Posterior vena cava (tissue), 2 donors: ENCODE measurements at places on chromosomes 6 and 20. TPM values are rescaled to one million over a fixed set of nuclear protein-coding genes. Genes with fewer than 3 reads are reported as not detected.
A peak's percentile ranks its signal among the peaks of the same experiment; 100 is the strongest.

DNA sequence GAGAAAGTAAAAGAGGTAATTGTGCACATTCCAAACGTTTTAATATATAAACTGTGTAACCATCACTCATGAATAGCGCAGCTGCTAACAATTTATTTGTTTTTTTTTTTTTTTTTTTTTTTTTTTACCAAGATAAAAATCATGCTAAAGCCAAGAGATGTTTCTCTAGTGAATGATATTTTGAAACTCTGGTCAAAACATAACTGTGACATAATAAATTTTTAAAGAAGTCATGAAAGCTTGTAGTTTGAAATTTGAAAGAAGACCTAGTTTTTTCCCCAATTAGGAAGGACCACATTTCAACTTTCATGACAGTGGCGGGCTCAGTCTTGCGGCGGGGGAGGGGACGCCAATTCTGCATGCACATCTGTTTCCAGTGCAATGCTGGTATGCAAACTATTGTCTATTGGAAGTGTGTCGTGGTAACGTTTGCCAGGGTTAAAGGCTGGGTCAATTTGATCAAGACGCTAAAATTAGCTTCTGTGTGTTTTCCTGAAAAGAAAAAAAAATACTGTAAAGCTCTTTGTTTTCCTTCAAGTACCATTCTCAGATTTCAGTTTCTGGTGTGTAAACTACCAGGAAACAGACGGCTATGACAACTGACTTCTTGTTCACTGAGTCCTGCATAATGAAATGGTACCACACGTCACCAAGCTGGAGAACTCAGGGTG lies 211.9 kb downstream of the FOXC1 start:
- peak; percentile 72 for DNase-seq

- DNase-seq = no peak
These were observed 60.4 kb downstream of the SOBP start for GRCh38 chr6:107550241-107550840.

DNA sequence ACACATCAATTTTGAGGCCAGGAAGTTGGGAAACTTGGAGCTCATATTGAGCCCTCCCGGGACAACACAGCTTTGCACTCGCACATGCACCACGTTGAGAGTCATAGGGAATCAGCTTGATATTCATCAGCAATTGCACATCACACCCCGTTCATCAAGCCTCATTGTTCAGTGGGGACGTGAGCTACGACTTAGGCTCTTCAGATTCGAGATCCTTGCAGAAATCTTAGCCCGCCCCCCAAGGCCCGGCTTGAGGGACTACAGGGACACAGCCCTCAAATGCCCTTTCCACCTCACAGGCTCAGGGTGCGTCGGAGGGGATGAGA lies 93.0 kb upstream of the MAFB start:
- DNase-seq = no peak

GRCh38 chr6:148265054-148265453 lies 77.6 kb upstream of the SASH1 start:
- DNase-seq = no peak

- peak; percentile 84 for DNase-seq
These were observed 93.8 kb upstream of the LY86 start for GRCh38 chr6:6494677-6495076.

DNA sequence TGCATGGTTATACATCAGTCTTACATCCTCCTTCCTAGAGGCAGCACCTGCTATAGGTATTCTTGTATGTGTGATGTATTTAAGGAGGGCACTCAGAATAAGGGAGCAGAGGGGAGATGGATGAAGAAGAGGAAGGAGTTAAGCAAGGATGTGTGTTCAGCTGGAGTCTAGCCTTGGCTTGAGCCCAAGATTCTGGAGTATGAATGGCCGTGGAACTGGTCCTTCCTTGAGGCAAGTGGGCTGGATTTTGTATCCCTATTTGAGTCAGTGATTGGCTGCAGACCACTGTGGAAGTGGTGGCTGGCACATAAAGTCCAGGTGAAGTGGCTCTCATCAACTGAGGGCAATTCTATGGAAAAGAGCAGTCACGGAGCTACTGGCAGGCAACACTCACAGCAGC lies 112.0 kb upstream of the RNF24 start:
- no peak for DNase-seq

DNA sequence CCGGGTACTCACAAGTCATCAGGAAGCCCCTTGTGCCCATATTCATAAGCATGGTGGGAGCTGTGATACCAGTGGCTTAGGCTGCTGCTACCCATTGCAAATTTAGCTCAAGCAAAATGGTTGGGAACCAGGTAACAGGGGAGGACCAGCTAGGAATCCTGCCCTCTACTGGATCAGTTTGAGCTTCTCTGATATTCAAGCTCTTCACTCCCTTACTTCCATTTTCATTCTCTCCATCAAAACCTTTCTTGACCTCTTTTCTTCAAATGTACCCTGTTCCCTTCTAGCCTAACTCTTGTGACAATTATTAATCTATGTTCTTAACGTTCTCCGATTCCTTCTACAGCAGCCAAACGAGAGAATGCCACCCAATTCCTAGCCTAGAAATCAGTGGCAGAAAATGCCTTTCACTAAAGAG lies 9.7 kb downstream of the NOL7 start:
- no peak for DNase-seq

- no peak for DNase-seq
These were observed 145.6 kb upstream of the MANEA start for GRCh38 chr6:95431637-95432228.

GRCh38 chr6:78713564-78713963 lies 153.8 kb upstream of the IRAK1BP1 start:
- no peak for DNase-seq

GRCh38 chr6:67345946-67346345 lies 1289.1 kb upstream of the ADGRB3 start:
- DNase-seq = no peak

DNA sequence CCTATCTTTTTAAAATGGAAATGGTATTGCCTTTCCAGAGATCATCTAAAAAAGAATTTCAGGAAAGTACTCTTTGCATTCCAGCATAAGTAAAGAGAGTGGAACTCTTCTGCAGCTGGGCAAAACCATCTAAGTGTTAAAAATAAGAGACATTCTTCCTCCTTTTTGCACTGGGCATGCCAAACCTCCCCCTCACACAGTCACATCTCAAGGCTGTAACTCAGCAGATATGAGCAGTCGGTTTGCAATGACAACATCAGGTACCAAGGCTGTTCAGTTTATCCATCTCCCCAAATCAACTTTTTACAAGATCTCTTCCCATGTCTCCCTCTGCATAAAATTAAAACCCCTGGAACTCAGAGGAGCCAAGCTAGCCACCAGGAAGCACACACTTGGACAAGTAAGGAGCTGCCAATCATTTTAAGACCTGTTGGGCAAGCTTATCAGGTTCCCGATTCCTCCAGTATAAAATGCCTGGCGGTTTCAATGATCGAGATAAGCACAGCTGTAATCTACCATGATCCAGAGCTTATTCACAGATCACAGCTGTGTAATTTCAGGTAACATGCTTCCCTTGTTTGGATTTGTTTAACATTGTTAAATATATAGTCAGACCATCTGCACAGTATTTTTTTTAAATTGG lies 23.2 kb downstream of the ID4 start:
- DNase-seq = no peak

The STX11 gene
- 10.5 TPM for total RNA-seq

The NRM gene
- 14.6 TPM for total RNA-seq
